ENCODE measurements at places on chromosomes 16 and 17. TPM values are rescaled to one million over a fixed set of nuclear protein-coding genes. Genes with fewer than 3 reads are reported as not detected.

WSB1 gene
- total RNA-seq: 370 TPM

CCDC92B gene
- total RNA-seq: not detected

TMIGD1 gene
- not detected for total RNA-seq

GPRC5B gene
- total RNA-seq: 23.5 TPM

CDH13 gene
- 59.2 TPM for total RNA-seq

ADGRG1 gene
- total RNA-seq: 54.5 TPM

FOXC2 gene
- total RNA-seq: 5.7 TPM

NOD2 gene
- 0.27 TPM for total RNA-seq

IRF8 gene
- 0.13 TPM for total RNA-seq

IRX6 gene
- not detected for total RNA-seq

KRT20 gene
- total RNA-seq: not detected

ZNF750 gene
- 0.13 TPM for total RNA-seq

RCVRN gene
- not detected for total RNA-seq

CES3 gene
- total RNA-seq: not detected

OR2C1 gene
- not detected for total RNA-seq

CA5A gene
- not detected for total RNA-seq

All from thoracic aorta endothelial cell (primary cell).